ENCODE measurements at places on chromosomes 6 and 20.

GRCh38 chr6:26187981-26188635, 100.9 kb downstream of the HFE start:
- DNase-seq = no peak

DNA sequence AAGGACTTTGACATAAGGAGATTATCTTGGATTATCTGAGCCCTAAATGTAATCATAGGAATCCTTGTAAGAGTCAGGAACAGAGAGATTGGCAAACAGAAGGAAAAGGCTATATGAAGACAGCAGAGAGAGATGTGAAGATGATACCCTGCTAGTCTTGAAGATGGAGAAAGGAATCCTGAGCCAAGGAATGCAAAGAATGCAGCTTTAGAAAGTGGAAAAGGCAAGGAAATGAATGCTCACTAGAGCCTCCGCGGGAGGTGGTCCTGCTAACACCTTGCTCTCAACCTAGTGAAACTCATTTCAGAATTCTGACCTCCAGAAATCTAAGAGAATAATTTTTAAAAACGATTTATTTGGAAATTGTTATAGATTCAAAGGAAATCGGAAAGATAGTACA, 117.1 kb downstream of the TBXT start:
- DNase-seq = no peak

DNA sequence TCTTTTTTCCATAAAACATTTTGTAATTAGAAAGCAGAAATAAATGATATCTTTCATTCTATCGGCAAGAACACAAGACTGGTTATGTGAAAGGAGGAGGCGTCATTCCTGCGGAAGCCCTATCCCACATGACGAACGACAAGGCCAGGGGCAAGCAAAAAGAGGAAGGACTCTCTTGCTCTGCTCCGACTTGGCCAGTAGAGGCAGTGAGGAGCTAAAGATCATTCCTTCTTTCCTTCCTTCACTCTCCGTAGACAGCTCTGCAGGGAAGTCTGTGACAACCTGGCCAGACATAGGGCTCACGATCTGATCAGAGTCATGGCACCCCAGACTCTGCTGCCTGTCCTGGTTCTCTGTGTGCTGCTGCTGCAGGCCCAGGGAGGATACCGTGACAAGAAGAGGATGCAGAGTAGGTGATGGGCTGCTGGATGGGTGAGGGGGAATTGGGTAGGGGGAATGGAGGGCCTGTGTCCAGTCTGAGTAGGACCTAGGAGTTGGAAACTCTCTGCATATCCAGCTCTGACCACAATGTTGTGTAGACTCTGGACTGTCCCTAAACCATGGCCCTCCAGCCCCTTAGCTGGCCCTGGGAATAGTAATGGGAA, at the start of gene WFDC10A:
TSS of gene WFDC10A (plus strand) at position 244 of the 605 bp plus-strand sequence. CDS start at position 319, 75 bp downstream.
- no peak for DNase-seq

- DNase-seq = no peak
These were observed 93.0 kb upstream of the ELOVL5 start for GRCh38 chr6:53441761-53442160.

GRCh38 chr6:145727817-145728388, 7.4 kb downstream of the EPM2A start:
- DNase-seq = no peak

- DNase-seq = peak; percentile 5
These were observed 20.2 kb upstream of the TTK start for GRCh38 chr6:79984261-79984660.

DNA sequence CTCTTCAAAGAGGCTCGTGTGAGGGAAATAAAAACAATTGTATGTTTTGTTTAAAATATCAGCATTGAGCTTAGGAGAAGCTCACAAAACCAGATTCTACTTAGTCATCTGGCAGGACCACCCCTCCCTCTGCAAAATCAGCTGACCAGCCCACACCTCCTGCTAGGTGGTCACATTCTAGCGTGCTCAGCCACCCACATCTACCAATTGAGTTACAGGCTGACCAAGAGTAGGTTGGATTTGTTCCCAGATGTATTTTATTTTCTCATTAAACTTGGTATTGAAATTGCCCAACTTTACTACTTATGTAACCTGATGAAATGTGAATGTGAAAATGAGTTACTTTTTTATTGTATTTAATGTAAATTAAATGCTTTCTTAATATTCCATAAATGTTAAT, 56.2 kb downstream of the SLC22A2 start:
- DNase-seq = no peak

All from T-helper 9 cell (primary cell).